ENCODE measurements at places on chromosomes 12 and 14.

DNA sequence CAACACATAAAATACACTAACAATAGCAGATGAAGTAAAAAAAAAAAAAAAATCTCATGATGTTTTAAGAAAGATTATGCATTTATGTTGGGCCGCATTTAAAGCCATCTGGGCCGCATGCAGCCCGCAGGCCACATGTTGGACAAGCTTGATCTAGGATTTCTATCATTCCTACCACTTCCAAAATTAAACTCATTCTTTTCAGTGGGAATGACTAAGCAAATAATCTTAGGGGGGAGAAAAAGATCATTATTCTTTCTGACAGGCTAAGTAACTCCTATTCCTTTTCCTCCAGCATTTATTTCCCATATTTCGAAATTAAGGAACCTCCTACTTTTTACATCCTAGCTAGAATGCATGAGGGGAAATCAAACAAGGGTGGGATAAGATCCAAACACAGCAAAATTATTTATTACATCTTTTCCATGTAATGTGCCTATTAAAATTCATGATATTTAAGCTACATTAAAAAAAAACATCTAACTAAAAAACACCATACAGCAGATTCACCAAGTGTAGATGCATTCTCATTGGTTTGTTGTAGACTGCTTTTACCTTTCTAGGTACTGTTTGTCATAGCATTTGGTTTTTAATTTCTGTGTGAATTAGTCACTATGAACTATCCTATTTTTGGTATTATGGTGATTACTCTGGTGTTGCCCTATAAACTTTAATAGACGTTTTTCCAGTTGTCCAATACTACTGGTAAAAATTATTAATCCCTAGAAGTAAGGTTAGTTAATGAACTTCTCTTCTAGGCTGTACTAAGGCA lies 76.1 kb downstream of the RASSF8 start:
- no peak for DNase-seq

- no peak for DNase-seq
These were observed 42.4 kb downstream of the TXNRD1 start for GRCh38 chr12:104257913-104258472.

DNA sequence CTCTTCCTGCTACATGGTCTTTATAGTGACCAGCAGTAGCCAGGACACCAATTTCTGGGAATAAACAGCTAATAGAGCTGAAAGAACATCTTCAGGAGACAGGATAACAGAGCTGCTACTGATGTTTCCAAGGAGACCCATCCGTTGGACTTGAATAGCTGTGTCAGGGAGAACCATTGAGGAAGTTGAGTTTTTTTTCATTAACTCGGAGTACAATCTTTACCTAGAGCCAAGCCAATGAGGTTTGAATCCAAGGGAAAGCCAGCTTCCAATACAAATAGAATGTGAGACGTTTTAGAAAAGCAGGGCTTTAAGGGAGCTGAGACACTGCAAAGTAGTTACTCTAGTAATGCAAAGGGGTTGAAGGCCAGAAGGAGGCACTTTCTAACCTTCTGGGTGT lies 136.1 kb upstream of the FRMD6 start:
- DNase-seq, result no peak

GRCh38 chr14:102472791-102473150 lies 36.8 kb downstream of the ANKRD9 start:
- no peak for DNase-seq

DNA sequence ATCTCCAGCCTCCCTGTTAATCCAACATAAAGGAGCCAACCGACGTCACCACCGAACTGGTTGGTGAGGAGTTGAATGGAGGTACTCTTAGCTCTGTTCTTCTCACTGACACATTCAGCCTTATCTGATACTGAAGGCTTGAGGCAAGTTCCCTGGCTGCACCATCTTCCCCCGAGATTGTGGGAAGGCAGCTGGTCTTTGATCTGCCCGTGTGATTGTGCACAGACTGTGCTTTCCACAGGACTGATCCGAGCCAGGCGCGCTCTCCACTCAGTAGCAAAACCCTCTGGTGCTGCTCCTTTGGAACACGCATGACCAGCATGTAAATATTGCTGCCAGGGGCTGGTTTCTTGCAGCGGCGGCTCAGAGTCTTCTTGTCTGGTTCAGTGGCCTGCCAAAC lies 30.1 kb upstream of the DLK1 start:
- no peak for DNase-seq

DNA sequence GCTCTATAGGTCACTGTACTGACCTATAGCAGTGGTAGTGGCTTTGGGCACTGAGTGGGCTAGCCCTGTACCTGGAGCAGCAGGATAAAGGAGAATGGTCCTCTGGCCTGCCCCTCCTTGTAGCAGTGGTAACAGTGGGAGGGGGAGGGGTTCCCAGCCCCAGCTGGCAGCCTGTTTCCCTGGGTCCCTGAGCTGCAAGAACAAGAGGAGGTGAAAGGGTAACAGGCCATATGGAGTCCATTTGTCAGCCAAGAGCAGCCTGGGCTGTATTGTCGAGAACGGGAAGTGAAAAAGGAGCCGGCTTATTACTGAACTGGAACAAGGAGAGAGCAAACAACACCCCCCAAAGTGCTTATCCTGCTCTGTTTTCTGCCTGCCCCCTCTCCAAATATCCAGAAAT lies 73.8 kb upstream of the SRSF5 start:
- no peak for DNase-seq

GRCh38 chr12:20426191-20426590 lies 57.9 kb downstream of the PDE3A start:
- no peak for DNase-seq

GRCh38 chr12:5969156-5969973 lies 24.3 kb upstream of the ANO2 start:
- no peak for DNase-seq

DNA sequence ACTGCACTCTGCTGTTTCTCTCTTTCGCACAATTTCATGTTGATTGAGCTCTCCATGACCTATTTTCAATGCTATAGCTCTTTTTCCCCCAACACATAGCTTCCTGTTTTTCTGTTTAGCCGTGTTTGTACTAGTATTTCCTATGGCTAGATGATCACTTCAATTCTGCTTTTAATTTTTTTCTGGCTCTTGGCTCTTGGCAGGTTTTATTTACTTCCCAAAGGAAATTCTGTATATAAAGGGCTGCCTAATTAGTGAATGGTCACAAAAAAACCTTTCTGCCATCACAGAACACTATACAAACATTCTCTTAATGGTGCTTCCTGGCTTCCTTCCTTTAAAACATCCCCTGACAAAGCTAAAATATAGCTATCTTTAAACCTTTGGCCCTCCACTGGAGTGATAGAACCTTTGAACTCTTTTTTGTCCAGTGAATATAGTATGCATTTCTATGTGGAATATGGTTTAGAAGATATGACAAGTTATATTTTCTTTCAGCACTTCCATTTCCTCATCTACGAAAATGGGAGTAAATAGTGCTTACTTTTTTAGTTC lies 88.2 kb downstream of the RASSF9 start:
- peak; percentile 13 for DNase-seq

DNA sequence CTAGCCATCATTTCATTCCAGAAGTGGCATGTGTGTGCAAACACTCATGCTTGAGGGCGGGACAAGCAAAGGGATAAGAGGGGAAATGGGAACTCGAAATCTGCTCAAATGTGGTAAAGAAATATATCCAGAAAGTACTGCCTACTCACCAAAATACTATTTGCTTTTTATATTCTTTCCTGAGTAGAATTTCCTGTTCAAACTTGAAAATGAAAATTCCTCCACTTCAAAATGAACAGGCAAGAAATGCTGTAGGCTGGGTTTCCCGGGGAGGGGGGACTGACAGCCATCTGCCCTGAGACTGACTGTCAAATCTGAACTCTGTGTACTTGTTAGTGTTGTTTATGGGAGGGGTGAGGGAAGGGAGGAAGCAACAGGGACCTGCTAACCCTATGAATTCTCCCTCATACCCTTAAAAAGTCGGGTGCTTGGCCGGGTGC lies 34.6 kb downstream of the NTF3 start:
- DNase-seq, result no peak

DNA sequence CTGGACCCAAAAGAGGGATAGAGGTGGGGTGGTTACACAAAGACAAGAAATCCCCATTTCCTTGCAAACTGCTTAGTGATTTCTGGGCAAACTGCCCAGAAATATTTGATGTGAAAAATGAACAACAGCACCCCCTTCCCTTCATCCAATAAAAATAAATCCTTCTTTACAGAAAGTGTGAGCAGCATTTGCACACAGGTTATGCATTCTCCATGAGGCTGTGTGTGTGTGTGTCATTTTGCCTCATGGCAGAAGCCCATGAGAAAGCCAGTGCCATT lies 17.2 kb upstream of the NRXN3 start:
- DNase-seq, result peak; percentile 72

DNA sequence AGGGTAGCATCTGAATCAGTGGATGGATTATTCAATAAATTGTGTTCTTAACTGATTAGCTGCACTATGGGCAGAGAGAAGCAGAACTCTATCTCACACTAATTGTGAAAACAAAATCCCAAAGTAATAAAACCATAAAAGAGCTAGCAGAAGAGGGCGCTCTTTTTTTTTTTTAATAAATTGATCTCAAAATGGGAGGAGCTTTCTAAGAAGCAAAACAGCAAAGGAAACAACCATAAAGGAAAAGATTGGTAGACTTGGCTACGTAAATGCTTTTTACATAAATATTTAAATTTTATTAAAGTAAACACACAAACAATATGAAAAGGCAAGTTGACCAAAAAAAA lies 1.5 kb upstream of the TM7SF3 start:
- DNase-seq, result no peak

DNA sequence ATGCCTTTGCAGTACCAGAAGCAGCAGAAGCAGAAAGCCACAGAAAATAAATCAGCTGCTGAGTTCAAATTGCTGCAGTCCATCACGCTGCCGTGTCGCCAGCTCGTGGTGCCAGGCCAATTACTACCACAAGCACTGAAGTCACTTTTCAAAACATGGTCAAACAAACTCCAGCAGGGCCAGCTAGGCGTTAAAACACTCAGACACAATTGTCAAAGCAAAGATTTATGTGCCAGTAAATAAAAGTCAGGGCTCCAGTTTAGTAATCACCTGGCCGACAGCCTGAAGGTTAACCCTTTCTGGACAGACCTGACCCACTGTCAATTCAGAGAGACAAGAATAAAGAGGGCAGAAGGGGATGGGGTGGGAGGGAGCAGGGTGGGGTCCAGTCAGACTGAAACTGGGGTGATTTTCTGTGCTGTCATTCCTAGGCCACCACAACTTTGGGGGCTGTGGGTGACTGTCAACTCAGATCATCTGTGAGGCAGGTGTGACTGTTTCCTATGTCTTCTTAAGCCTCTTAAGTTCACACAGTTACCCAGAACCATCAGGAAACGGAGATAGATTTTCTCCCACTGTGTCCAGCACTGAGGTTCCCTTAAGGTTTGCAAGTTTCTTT lies 109.8 kb upstream of the FUT8 start:
- peak; percentile 58 for DNase-seq

DNA sequence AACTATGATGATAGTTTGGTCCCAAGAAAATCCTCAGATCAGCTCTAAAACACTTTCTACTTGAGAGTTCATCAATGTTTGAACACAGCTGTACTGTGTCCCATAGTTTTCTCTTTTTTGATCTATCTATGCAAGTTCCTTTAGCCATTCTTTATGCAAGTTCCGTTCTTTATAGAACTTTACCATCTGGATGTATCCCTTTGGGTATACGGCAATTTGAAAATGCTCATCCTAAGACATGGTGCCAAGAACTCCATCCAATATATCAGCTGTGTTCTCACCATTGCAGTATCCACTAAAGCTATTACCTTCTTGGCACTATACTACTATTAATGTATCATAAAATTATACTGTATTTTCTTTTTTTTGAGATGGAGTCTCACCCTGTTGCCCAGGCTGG lies 276.9 kb downstream of the NOVA1 start:
- no peak for DNase-seq

DNA sequence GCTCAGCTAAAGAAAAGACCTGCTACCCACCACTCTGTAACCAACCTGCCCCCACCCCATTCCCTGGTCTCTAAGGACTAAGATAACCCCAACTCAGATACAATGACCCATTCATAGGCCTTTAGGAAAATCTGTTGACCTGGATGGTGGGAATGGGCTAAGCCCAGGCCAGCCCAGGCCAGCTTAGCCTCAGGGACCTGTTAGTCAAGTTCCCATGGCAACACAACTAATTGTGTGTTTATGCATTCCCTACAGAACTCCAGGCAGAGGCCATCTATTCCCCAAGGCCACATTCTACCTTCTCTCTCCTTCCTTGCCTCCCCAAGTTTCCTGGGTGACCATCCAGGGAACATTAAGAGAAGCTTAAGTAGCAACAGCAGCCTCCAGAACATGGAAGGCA lies 16.1 kb upstream of the KRT8 start:
- no peak for DNase-seq

- DNase-seq, result no peak
These were observed at the start of gene COL2A1 for GRCh38 chr12:48004053-48004941. COL2A1 (minus strand) TSS chr12:48004476; CDS start chr12:48004321, 155 bp downstream.

DNA sequence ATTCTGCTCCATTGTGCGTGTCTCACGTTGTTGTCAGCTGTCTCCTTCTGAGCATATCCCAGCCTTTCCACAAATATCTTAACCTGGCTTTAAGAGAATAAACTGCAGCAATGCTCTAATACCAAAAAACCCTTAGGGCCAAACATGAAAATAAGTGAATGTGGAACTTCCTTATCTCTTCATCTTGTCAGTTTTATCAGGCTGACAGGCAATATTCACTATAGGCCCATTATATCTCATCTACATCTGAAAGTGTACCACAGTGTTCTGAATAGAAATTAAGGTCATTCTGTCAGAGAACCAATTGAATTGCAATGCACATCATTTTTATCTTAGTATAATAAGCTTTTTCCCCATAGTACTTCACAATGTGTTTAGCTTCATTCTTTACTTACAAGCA lies 933.1 kb upstream of the FBXO33 start:
- DNase-seq, result no peak

- no peak for DNase-seq
These were observed 11.4 kb downstream of the CEP128 start for GRCh38 chr14:80930095-80930494.

GRCh38 chr14:100384819-100385813 lies 62.0 kb downstream of the SLC25A47 start:
- peak; percentile 73 for DNase-seq

DNA sequence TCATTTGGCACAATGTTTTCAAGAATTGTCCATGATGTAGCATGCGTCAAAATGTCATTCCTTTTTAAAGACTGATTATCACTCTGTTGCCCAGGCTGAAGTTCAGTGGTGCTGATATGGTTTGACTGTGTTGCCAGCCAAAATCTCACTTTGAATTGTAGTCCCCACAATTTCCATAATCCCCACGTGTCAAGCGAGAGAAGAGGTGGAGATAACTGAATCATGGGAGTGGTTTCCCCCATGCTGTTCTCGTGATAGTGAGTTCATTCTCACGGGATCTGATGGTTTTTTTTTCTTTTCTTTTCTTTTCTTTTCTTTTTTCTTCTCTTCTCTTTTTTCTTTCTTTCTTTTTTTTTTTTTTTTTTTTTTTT lies 21.8 kb upstream of the LRRK2 start:
- DNase-seq, result no peak
